A673 (cell line): ENCODE measurements at places on chromosomes 1 and 21.

- no peak for DNase-seq
Observed at GRCh38 chr1:26109229-26110164, 2.1 kb upstream of the PDIK1L start.

DNA sequence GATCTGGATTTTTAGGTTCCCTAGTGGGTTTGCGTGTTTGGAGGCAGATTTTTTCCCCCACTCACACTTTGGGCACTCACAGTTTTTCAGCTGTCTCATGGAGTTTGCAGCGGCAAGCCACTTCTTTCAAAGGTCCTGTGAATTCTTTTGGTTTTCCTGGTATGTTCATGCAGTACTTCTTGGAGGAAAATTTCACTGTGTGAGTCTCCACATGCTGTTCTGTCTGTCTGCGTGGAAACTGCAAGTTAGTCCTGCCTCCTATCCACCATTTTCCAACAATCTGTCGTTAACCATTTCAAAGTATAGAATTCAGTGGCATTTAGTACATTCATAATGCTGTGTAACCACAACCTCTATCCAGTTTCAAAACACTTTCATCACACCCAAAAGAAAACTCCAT lies 793 bp upstream of the FMO1 start:
- no peak for DNase-seq

DNA sequence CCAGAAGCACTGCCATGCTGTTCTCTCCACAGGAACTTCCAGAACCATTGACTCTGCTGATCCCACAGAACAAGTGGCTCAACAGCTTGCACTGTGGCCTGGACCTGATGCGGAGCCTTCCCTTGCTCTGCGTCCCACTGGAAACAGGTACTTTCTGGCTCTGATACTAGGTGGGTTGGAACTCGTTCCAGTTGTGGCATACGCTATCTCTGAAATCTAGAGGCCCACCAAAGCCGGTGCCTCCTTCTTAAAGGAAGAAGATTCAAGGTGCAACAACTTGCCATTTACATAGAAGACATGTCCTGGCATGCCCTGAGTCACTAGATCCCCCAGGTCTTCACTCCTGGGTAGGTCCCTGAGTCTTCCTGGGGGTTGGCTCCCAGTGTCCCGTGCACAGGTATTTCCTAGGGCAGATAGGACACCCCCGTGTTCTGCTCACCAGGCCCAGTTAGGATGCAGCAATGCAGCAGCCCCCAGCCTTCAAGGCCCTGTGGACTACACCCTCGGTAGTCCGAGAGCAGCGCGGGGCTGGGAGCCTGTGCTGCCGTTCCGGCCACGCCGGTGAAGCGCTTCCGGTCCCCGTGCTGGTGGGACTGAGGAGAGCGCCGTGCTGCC lies 10.8 kb upstream of the PCBP3 start:
- DNase-seq, result no peak

DNA sequence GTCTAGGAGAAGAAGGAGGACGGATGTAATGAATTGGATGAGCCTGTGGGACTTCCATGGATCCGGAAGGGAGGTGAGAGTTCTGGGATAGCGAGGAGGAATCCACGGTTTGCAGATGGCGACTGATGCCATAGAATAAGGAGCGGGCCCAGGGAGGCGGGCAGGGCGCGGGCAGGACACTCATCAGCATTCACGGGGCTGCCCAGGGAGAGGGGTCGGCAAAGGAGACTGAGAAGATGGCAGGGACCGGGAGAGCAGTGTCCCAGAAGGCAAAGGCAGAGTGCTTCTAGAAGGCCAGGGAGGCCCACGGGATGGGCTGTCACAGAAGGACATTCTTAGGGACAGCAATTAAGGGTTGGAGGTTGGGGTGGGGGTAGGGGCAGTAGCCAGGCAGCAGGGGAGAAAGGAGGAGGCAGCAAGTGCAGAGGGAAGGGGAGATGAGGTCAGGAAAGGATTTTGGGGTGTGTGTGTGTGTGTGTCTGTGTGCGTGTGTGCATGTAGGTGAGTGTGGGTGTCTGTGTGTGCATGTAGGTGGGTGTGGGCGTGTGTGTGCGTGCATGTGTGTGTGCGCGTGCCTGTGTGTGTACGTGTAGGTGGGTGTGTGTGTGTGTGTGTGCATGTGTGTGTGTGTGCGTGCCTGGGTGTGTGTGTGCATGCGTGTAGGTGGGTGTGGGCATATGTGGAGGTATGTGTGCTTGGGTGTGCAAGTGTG lies 1.1 kb upstream of the COL8A2 start:
- DNase-seq, result no peak

DNA sequence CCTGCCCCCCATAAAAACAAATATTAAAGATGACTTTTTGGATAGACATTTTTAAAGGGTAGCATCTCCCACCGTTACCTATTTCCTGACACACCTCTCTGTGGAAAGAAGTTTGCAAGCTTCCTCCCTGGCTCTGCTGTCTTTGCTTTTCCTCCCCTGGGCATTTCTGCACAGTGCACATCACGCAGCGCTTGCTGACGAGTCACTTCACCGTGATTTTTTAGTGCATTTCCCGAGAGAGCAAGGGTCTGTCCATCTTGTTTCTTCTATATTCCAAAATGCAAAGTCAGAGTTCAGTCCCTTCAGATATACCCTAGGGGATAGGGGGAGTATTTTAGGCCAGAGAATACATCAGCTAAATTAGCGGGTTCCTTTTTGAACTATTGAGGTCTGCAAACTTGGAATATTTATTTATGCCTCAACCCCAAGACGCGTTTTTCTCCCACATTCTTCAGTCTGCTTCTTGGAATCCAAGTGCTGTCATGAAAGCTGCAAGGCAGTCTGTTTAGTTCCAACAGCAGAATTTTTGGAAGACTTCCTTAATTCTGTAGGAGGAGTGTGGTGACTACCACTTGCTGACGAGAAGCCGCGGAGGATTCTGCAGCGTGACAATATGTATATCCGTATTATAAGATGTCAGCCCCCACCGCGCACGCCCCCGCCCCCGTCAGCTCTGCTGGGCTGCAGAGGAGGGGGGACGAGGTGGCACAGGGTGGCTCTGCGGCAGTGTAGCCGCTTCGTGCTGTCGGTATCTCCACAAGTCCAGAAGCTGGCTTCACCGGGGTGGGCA lies 22.4 kb downstream of the SMYD2 start:
- no peak for DNase-seq

DNA sequence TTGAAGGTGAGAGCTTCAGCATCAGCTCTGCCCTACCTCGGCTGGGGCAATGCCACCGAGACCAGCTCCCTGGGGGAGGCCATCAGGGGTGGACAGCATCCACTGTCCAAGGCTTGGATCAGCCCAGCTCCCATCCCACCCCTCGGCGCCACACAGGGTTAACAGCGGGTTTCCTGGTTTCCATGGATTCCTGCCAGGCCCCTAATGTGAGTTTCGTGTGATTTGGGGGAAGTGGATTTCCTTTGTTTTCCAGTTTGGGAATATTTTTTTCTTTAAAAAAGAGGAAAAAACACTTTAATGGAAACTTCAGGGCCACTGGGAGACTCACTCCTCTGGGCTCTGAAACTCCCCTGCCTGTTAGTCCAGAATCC lies 34.3 kb downstream of the CASZ1 start:
- DNase-seq, result no peak

- no peak for DNase-seq
Observed at GRCh38 chr1:64072089-64072793, 131.2 kb upstream of the UBE2U start.

DNA sequence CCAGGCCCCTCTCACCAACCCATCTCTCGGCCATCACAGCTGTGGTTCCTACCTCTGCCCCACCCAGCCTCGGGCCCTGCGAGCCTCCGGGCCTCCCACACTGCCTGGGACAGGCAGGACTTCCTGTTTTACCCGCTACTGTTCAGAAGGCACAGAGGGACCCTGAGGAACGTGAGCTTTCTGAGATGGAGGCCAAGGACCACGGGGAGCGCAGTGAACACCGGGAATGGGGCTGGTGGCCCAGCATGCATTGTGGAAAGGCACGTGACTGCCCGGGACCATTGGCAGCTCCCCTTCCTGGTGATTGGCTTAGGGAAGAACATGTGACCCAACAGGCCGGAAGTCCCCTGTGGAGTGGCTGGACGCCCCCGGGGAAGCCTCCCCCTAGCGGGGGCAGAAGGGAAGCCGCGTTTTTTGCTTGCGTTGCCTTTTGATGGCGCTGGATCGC lies 7.0 kb downstream of the S100B start:
- DNase-seq, result no peak

GRCh38 chr1:28755701-28756100 lies 19.0 kb downstream of the YTHDF2 start:
- no peak for DNase-seq

DNA sequence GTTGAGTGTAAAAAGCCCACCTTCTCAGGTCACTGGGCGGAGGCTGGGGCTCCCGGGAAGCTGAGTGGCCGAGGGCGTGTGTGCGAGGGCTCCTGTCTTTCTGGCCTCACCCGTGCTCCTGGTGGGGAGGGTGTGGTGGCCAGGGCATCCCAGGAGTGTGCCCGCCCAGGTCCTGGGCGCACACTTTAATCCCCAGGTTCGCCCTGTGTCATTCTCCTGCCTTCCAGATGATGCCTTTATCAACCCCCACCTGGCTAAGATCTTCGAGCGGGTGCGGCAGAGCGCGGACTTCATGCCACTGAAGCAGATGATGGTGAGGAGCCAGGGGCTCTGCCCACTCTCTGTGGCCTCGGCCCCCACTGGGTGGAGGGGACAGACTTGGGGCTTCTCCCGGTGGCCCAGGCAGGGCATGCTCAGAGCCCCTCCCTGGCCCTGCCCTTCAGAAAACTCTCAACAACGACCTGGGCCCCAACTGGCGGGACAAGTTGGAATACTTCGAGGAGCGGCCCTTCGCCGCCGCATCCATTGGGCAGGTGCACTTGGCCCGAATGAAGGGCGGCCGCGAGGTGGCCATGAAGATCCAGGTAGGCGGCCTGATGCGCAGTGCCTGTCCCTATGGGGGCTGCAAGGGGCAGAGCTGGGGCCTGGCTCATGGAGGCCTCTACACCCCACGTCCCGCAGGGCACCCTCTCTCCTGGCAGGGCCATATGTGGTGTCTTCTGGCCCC lies 42.5 kb downstream of the COQ8A start:
- no peak for DNase-seq

- no peak for DNase-seq
Observed at GRCh38 chr1:36177589-36178431, 21.9 kb downstream of the MAP7D1 start.

GRCh38 chr1:184866991-184867788 lies 107.1 kb downstream of the NIBAN1 start:
- peak; percentile 15 for DNase-seq

- no peak for DNase-seq
Observed at GRCh38 chr1:195275710-195276109, 1332.5 kb downstream of the KCNT2 start.

- DNase-seq, result no peak
Observed at GRCh38 chr1:7842517-7842916, 10.3 kb downstream of the UTS2 start.

- no peak for DNase-seq
Observed at GRCh38 chr1:172496678-172497077, 36.3 kb upstream of the SUCO start.

- DNase-seq, result no peak
Observed at GRCh38 chr1:15045123-15045522, 108.4 kb upstream of the TMEM51 start.

GRCh38 chr1:111876631-111877030 lies 112.8 kb downstream of the KCND3 start:
- no peak for DNase-seq

DNA sequence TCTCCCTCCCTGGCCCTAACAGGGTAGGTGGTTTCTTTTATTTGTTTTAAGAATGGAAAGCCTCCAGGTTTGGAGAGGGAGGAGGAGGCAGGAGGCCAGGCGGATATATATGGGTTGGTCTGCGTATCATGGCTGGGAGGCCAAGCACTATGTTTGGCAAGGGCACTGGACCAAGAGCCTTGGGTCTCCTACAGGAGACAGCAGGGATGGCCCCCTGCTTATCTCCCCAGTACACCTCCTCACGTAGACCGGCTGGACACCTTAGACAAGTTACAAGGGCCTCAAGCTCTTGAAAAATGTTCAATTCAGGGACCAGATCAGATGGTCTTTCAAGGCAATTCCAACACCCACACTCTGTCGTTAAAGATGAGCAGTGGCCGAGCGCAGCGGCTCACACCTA lies 10.9 kb downstream of the SLC41A1 start:
- no peak for DNase-seq

- no peak for DNase-seq
Observed at GRCh38 chr1:220902916-220903315, 23.7 kb downstream of the HLX start.

DNA sequence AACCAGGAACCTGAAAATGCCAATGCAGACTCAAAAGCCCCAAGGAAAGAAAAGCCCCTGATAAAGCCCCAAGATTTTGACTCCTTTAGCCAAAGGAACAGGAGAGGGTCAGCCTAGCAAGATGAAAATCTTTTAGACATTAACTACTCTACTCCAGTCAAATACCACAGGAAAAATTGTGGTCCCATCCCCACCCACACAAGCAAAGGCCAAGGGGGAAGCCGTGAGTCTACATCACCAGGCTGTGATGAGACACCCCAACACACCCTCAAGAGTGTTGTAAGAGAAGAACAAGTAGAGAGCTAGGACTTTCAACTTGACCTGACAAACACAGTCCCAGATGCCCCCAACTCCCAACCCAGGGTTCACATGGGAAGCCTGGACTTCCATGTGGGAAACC lies 192.8 kb upstream of the NR5A2 start:
- no peak for DNase-seq

DNA sequence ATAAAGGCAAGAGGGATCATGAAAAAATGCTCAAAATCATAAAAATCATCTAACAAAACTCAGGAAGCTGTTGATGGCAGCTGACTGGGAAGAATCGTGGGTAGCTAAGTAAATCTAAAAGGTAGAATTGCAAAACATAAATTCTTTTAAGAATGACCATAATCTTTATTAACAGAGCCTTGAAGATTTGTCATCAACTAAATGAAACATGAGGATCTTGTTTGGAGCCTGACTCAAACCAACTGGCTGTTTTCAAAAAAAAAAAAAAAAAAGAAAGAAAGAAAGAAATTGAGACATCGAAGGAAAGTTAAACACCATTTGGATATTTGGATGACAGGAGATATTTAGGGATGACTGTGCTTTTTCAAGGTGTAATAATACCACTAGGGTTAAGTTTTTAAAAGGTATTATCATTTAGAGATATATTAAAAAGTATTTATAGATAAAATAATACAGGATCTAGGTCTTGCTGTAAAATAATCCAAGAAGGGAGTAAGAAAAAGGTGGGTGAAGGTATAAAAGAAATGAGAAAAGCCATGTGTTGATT lies 48.6 kb downstream of the CD34 start:
- DNase-seq, result no peak

GRCh38 chr1:167739752-167740151 lies 18.0 kb downstream of the MPZL1 start:
- no peak for DNase-seq

GRCh38 chr1:52028328-52028727 lies 5.3 kb downstream of the KTI12 start:
- DNase-seq, result no peak

DNA sequence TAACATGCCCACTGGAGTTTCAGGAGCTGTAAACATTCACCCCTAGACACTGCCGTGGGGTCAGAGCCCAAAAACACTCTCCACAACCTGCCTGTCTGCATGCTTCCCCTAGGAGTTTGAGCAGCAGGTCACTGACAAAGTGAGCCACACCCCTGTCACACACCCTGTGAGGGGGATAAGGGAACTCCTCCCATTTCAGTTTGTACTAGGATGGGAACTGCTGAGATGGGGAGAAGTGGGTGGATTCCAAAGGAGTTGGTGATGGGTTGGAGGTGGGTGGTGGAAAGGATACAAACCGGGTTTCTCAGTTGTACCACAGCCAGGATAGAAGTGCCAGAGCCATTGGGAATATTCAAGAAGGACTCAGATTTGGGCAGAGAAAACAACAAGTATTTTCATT lies 140.2 kb downstream of the MIS18A start:
- DNase-seq, result no peak
